CD14-positive monocyte (primary cell): ENCODE measurements at places on chromosomes 5 and 9.
A peak's percentile ranks its signal among the peaks of the same experiment; 100 is the strongest.

DNA sequence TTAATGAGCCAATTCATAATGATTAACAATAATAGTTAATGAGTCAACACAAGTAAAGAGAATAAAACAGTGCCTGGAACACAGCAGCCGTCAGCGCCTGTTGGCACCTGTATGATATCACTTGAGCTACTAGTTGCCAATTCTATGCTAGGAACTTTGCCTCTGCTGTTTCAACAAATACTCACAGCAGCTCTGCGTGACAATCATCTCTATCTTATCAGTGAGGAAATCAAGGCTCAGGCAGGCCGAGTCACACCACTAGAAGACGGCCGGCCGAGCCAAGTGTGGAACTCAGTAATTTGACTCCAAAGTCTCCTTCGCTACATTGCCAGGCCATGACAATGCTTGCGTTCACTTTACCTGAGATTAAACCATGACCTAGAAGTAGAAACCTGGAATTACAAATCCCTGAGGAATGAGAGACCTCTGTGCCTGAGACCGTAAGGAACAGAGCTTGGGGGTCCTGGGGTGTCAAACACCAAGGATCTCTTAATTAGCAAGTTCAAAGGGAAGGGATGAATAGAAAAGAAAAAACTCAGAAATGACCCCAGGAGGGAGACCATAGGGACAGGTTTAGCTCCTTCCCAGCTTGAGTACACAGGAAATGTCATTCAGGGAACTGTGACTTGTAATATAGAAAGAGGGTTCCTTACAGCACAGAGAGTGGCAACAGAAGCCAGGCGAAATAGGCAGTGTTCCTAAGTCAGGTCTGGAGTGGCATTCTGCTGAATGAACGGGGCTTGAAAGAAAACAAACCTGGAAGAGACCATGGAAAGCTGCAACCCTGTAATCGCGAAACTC lies 109.1 kb downstream of the SUSD1 start:
- DNase-seq = no peak

DNA sequence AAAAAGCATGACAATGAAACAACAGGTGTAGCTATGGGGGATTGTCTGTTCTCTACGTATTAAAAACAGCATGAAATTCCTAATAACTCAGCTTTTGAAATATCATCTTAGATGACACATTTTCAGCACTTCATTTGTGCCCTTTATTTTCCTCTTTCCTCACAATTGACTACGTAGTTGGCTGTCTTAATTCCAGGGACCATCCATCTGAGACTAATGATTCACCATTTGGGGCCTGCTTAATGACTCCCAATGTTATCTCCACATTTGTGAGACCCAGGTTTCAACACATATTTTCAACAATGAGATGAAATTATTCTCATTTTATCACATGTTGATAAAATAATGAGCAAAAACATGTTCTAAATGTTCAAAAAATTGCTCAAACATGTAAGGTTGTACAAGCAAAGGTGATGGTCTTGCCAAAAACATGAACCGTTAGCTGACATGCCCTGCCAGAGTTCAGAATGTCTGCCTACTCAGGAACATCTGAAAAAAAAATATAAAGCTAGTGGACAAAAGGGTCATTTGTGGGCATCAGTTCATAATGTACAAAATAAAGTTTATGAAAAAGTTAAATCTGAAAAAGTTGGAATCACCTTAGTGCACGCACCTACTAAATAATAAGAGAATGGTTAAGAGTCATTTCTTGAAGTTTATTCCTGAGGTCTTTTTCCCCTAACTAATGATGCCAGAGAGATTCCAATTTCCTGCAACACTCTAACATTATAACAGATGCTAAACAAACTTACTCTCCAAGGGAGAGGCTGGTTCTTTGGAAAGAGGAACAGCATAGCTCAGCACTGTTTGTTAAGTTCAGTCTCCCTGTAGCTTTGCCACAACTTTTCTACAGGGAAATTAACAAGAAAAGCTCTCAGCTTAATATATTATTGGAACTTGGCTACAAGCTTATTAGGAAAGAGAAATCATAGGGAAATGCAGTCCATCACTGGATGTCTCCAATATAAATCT lies 275.5 kb downstream of the SPOCK1 start:
- no peak for DNase-seq

DNA sequence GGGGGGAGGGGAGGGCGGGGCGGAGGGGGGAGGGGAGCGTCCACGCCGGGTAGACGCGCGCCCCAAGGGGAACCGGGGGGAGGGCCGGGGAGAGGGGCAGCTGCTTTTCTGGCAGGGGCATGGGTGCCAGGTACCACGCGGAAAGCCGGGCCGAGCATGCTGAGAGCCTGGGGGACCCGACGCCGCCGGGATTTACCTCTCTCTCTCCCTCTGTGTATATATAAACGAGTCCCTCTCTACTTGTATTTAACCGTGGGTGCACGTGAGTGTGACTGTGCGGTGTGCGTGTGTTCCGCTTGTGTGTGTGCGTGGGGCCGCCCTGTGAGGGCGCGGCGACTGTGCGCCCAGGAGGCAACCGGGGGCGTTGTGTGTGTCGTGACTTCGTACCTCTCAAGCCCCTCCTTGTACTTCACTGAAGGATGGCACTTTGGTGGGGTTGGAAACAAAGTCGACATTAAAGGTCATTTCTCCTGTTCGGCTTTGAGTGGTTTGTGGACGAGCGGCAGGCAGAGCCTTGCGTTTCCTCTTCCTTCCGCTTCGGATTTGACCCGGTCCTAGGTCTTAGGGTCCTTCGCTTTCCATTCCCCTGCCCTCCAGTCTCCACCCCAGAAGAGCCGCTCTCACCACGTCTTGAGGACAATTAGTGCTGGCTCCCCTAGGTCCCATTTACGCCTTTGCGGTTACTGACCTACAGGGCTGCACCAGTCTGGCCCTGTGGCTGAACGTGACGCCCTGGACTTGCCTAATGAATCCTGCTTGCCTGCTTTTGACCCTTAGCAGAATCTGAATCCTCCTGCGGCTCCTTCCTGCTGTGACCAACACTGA lies 36.2 kb upstream of the TTC1 start:
- peak; percentile 28 for DNase-seq

DNA sequence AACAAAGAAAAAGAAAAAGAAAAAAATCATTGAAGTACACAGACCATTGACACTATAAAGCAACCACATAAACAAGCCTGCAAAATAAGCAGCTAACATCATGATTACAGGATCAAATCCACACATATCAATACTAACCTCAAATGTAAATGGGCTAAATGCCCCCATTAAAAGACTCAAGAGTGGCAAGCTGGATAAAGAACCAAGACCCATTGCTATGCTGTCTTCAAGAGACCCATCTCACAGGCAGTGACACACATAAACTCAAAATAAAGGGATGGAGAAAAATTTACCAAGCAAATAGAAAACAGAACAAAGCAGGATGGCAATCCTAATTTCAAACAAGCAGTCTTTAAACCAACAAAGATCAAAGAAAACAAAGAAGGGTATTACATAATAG lies 15.7 kb upstream of the FBN2 start:
- DNase-seq = no peak

- DNase-seq = no peak
Measured at GRCh38 chr5:93578813-93579691, 2.0 kb downstream of the NR2F1-AS1 start.

DNA sequence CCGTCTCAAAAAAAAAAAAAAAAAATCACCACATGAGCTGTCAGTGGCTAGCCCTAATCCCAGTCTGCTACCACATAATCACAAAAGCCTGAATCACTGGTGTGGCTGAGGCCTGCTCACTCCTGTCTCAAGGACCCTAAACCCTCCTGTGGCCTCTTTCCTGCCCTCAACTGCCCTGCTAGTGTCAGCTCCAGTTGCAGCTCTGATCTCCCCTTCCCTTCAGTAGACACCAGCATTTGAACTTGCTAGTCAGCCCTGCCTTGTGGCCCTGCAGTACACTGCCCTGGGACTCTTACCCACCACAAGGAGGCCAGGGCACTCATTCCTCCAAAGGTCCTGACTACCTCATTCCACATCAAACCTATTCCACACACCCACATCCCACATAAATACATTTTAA lies 9.5 kb upstream of the P4HA2 start:
- no peak for DNase-seq

- no peak for DNase-seq
Measured at GRCh38 chr5:179796877-179797608, 3.3 kb downstream of the LTC4S start.

DNA sequence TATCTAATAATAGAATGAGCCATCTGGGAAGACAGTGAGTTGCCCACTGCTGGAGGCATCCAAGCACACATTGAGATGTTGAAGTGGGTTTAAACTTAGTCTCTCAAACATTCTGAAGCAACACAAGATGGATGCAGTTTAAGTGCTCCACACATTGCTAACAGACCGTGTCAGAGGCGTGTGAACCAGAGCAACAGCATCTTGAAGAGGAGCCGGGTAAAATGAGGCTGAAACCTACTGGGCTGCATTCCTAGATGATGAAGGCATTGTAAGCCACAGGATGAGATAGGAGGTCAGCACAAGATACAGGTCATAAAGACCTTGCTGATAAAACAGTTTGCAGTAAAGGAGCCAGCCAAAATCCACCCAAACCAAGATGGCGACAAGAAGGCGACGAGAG lies 73.5 kb upstream of the TMEM215 start:
- no peak for DNase-seq
